Left ventricle myocardium inferior (tissue), 1 donor: ENCODE measurements at places on chromosomes 5 and 9.

DNA sequence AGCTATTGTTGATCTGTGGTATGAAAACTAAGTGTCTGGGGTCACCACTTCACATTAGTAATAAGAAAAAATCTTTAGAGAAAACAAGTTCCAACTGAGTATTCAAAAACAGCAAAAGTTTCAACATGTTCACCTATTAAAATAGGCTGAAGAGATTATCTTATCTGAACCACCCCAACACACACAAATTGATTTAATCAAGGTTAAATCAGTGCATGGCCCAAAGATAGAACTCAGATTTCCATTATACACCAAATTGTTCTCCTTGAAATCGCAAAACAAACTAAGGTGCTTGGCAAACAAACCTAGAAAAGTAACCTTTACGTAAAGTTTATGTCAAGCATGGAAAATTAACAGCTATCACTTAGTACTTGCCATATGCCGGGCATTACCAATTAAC is 61.1 kb downstream of the TMEM161B start:
- no peak overlapping the region for H3K27ac ChIP-seq
- no peaks in the 10 kb centered on the region for H3K4me1 ChIP-seq
- H3K4me3 ChIP-seq: no peak overlapping the region
- H3K27me3 ChIP-seq: no peaks in the 10 kb centered on the region
- peaks cover 25% of the 10 kb centered on the region for H3K36me3 ChIP-seq
- DNase-seq: no peak

GRCh38 chr5:133232911-133233310 is 181.1 kb downstream of the HSPA4 start:
- peaks cover 10% of the 10 kb centered on the region for H3K4me1 ChIP-seq
- H3K27me3 ChIP-seq: peaks cover 19% of the 10 kb centered on the region
- DNase-seq: no peak
- no peak overlapping the region for H3K27ac ChIP-seq
- no peaks in the 10 kb centered on the region for H3K36me3 ChIP-seq

DNA sequence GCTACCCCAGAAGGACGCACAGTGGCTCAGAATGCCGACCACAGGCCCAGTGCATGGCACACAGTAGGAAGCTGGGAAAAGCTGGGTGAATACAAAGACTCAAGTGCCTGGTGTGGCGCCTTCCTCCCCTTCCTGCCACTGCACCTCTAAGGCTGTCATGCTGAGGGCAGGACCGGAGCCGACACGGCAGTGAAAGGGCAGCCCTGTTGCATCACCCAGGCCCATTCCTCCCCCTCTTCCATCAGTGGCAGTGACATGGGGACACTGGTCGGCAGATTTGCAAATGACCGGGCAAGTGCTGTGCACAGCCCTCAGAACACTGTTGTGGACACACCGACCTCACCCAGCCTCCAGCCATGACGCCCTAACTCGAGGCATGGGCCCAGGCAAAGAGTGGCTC is 84.0 kb downstream of the STK10 start:
- peaks cover 21% of the 10 kb centered on the region for H3K36me3 ChIP-seq
- no peak overlapping the region for H3K4me3 ChIP-seq
- DNase-seq: peak; percentile 15
- peaks cover 46% of the 10 kb centered on the region for H3K4me1 ChIP-seq
- no peaks in the 10 kb centered on the region for H3K27me3 ChIP-seq

- H3K27ac ChIP-seq: no peak overlapping the region
- H3K36me3 ChIP-seq: no peaks in the 10 kb centered on the region
- H3K4me3 ChIP-seq: no peak overlapping the region
- H3K27me3 ChIP-seq: no peaks in the 10 kb centered on the region
- DNase-seq: no peak
Observed at GRCh38 chr9:109619310-109619709, 121.2 kb upstream of the PTPN3 start.

DNA sequence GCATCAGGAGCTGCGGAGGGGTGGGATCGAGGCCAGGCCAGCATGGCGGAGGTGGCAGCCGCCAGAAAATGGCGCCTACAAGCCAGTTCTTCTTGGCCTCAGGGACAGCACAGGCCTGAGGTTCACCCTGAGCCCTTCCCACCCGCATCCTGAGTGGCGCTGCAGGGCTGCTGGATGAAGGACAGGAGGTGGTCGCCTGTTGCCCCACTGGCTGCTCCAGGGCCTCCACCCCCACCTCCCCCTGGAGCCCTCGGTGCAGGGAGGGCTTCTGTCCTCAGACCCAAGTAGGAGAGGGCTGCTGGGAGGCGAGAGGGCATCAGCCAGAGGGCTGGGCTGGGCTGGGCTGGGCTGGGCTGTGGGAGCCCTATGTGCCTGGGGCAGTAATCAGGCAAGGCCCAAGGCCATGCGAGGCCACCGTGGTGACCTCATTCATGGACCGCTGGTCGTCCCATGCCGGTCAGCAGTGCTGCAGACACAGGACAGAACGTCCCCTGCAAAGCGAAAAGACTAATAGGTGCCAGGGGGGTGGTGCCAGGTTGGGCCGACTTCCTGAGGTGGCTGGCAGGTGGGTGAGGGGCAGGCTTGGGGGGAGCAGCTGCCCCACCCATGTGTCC is 13.8 kb downstream of the GPSM1 start:
- peaks cover 67% of the 10 kb centered on the region for H3K4me1 ChIP-seq
- no peaks in the 10 kb centered on the region for H3K27me3 ChIP-seq
- H3K36me3 ChIP-seq: peaks cover 28% of the 10 kb centered on the region

- no peak overlapping the region for H3K4me3 ChIP-seq
- no peaks in the 10 kb centered on the region for H3K27me3 ChIP-seq
- no peaks in the 10 kb centered on the region for H3K4me1 ChIP-seq
- no peak overlapping the region for H3K27ac ChIP-seq
- peaks cover 4% of the 10 kb centered on the region for H3K36me3 ChIP-seq
- no peak for DNase-seq
Observed at GRCh38 chr9:93440896-93441580, 10.4 kb upstream of the FAM120A start.

GRCh38 chr5:128539038-128539429 is 989 bp upstream of the FBN2 start:
- H3K27ac ChIP-seq: peak overlapping the region; percentile 82
- H3K4me3 ChIP-seq: peak overlapping the region; percentile 76
- no peaks in the 10 kb centered on the region for H3K36me3 ChIP-seq
- H3K4me1 ChIP-seq: peaks cover 26% of the 10 kb centered on the region
- H3K27me3 ChIP-seq: peaks cover 52% of the 10 kb centered on the region
- DNase-seq: peak; percentile 18

DNA sequence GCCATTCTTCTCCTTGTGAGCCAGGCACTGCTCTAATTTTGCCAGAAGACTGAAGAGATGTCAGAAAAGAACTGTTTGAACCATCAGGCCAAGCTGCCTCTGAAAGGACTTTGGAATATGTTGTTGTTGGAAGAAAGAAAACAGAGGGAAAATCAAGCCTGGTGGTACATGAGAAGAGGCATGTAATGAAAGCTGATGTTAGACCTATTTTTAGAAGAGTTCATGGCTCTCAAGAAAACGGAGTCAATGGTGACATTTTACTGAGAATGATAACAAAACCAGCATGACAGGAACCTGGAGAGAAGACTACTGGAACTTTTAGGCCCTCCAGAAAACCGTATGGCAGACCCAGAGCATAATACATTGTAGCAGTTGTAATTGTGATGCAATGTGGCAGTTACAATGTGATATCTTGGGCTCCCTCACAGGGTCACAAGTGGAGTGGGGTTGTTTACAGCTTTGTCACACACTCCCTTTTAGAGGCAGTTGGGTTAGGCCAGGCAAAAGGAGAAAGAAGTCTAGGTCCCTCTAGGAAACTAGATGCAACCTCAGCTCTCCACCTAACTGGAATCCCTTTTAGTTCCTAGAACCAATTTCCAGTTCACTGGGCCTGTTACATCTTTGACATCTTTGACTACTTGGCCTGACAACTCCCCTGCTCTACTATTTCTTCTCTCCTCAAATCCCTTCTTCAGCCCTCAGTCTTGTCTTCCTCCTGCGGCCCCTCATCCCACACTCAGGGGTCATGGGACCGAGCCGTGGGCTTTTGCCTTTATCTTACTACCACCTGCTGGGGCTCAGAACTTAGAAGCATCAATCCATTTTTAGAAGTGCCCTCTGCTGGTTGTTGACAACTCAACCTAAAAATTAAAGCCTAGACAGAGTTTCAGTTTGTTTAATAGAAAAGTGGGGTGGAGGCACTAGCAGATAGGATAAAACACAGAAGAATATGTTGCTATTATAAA is 61.2 kb upstream of the JAK2 start:
- no peak for DNase-seq
- H3K4me3 ChIP-seq: no peak overlapping the region
- no peaks in the 10 kb centered on the region for H3K36me3 ChIP-seq
- H3K27me3 ChIP-seq: no peaks in the 10 kb centered on the region
- no peak overlapping the region for H3K27ac ChIP-seq

DNA sequence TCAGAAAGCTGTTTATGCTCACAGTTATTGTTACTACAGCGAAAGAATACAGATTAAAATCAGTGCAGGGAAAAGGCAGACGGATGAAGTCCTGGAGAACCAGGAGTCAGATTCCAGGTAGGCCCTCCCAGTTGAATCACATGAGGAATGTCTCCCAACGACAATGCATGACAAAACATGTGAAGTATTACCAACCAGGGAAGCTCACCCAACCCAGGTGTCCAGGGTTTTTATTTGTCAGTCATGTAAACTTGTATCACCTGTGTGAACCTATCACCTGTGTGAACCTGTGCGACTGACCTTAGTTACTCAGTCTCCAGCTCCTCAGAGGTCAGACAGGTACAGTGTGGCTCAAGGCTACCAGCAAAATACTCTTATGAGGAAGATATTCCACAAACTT is 63.9 kb downstream of the KIAA1958 start:
- peaks cover 37% of the 10 kb centered on the region for H3K4me1 ChIP-seq
- H3K27me3 ChIP-seq: no peaks in the 10 kb centered on the region
- DNase-seq: no peak
- no peaks in the 10 kb centered on the region for H3K36me3 ChIP-seq
- H3K27ac ChIP-seq: no peak overlapping the region
- H3K4me3 ChIP-seq: no peak overlapping the region

- H3K4me3 ChIP-seq: no peak overlapping the region
- H3K27me3 ChIP-seq: peaks cover 13% of the 10 kb centered on the region
- no peak overlapping the region for H3K27ac ChIP-seq
- no peak for DNase-seq
Observed at GRCh38 chr9:115142517-115143270, 24.7 kb upstream of the TNC start.

- H3K36me3 ChIP-seq: no peaks in the 10 kb centered on the region
- peaks cover 30% of the 10 kb centered on the region for H3K4me1 ChIP-seq
- no peak overlapping the region for H3K27ac ChIP-seq
- no peaks in the 10 kb centered on the region for H3K27me3 ChIP-seq
- DNase-seq: no peak
Observed at GRCh38 chr9:89657295-89657694, 52.5 kb downstream of the GADD45G start.

- DNase-seq: no peak
- H3K27ac ChIP-seq: peak overlapping the region; percentile 71
- H3K27me3 ChIP-seq: no peaks in the 10 kb centered on the region
- peak overlapping the region; percentile 59 for H3K4me3 ChIP-seq
Observed at GRCh38 chr5:99033014-99033900, 104.5 kb upstream of the CHD1 start.

DNA sequence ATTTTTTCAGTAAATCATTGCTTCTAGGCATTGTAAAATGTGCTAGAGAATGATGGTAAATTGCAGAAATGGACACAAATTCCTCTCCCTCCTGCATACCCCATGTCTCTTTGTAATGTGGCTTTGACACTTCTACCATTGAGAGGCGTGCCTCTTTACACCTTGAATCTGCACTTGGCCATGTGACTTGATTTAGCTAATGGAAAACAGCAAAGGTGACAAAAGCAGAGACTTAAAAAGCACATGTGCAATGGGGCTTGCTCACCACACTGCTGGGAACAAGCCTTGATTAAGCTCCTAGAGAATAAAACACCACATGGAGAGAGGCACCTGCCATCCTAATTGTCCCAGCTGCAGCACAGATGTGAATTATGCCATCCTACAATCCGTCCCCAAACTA is 69.9 kb upstream of the NAA35 start:
- H3K4me1 ChIP-seq: no peaks in the 10 kb centered on the region
- no peak for DNase-seq
- no peaks in the 10 kb centered on the region for H3K27me3 ChIP-seq
- H3K36me3 ChIP-seq: no peaks in the 10 kb centered on the region

- H3K27me3 ChIP-seq: no peaks in the 10 kb centered on the region
- H3K27ac ChIP-seq: no peak overlapping the region
- no peak for DNase-seq
- no peak overlapping the region for H3K4me3 ChIP-seq
- peaks cover 7% of the 10 kb centered on the region for H3K36me3 ChIP-seq
- peaks cover 8% of the 10 kb centered on the region for H3K4me1 ChIP-seq
Observed at GRCh38 chr5:156513123-156513815, 186.3 kb downstream of the SGCD start.

- H3K4me1 ChIP-seq: no peaks in the 10 kb centered on the region
- DNase-seq: no peak
- no peak overlapping the region for H3K27ac ChIP-seq
- no peaks in the 10 kb centered on the region for H3K27me3 ChIP-seq
- no peak overlapping the region for H3K4me3 ChIP-seq
Observed at GRCh38 chr5:109888989-109889388, 199.3 kb downstream of the MAN2A1 start.

DNA sequence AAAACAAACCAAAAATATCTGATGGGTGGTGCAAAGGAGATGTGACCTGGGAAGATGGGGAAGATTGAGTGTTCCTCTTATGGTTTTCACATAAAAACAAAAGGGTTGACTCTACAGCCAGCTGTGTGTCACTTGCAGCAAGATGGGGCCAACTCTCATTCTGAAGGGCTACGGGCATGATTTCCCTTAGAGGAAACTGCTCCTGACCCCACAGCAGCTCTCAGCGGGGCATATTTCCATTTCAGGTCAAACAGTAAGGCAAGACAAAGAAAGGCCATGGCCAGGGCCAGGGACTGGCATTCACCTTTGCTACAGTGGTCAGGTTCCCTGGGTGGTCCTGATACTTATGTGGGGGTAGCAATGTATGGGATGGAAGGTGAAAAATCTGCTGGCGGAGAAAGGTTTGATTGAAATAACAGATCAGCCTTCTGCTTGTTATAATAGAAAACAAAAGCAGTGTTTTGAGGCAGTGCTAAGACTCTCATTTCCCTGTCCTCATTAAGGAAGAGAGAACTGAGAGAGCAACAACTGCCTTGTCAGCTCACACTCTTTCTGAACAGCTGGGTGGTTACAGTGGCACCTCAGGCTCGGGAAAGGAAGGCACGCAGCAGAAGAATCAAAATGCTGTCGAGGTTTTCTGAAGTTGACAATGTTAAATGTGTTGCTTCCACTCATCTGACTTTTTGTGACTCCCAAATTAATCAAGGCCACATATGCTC is 120.7 kb upstream of the PCA3 start:
- H3K4me1 ChIP-seq: no peaks in the 10 kb centered on the region
- H3K27ac ChIP-seq: peak overlapping the region; percentile 18
- H3K4me3 ChIP-seq: no peak overlapping the region
- no peak for DNase-seq

GRCh38 chr5:129367883-129368282 is 92.2 kb upstream of the ADAMTS19 start:
- no peak overlapping the region for H3K27ac ChIP-seq
- H3K4me1 ChIP-seq: no peaks in the 10 kb centered on the region
- no peaks in the 10 kb centered on the region for H3K36me3 ChIP-seq
- H3K27me3 ChIP-seq: no peaks in the 10 kb centered on the region
- H3K4me3 ChIP-seq: no peak overlapping the region

DNA sequence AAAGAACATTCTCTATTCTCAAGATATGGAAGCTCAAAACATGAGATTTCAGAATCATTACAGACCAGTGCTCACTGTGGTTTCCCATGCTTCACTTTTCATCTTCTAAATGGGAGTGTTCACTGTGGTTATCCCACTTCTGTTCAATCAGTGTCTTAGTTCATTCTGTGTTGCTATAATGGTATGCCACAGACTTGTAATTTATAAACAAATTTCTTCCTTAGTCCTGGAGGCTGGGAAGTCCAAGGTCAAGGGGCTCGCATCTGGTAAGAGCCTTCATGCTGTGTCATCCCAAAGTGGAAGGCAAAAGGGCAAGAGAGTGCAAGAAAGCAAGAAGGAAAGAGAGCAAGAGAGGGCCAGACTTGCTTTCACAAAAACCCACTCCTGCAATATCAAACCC is 146.3 kb downstream of the TTC39B start:
- H3K27me3 ChIP-seq: no peaks in the 10 kb centered on the region
- no peak overlapping the region for H3K27ac ChIP-seq
- no peak for DNase-seq
